ENCODE measurements at places on chromosomes 12 and 14.

- no peak for DNase-seq
Measured at GRCh38 chr14:24699052-24699451, 65.1 kb upstream of the GZMB start.

DNA sequence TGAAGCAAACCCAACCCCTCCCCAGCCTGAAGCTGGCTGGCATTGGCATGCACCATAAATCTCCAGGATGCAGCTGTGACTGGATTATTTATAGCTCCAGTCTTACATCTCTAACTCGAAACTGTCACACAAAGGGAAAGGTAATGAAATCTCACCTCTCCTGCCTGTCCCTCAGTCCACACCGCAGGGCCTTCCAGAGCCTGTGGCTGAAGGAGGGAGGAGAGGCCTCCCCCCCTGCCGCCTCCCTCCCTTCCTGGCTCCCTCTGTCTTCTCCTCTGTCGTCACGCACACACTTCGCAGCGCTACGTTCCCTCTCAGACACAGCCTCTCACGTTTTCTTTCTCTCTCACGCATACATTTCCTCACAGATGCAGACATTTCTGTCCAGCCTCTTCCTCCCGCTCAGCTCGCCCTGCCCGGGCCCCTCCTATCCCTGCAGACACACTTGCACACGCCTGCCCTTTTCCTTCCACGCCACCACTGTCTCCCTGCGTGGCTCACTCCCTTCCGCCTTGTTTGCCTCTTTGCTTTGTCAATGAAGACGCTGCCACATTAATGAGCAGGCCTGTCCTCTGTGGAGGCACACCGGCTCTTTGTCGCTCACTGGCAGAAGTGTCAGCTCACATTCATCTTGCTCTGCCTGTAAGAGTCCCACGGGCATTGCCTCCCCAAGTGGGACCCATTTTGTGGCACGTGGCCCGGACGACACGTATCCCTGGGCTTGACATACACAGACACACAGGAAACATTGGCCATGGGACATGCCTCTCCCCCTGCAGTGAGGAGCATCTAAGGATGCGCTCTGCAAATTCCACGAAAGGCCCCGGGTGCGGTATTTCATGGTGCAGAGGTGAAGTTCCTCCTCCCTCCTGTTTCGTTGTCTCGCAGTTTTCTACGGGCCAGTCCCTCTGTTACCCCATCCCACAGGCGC, 27.9 kb downstream of the IRF2BPL start:
- no peak for DNase-seq

DNA sequence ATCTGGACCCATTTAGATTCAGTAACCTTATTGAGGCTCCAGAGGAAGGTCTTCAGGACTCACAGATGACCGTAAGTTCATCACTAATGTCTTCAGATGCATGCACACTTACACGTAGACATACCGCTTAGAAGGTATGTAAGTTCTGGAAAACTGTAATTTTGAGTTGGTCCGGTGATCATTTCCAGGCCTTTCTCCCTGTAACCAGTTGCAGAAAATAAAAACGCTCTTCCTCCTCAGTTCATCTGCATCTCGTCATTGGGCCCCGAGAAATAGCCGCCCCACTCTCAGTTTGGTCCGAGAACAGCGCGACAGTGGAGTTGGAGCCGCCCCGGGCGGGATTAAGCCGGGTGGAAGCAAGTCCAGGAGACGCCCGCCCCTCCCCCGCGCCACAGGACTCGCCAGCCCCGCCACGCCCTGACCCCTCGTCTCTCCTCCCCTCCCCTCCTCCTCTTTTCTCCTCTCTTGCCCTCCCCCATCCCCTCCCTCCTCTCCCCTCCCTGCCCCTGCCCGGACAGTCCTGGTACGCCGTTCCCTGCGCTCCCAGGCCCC, 83.7 kb downstream of the TNFAIP2 start:
- DNase-seq: no peak

- no peak for DNase-seq
Measured at GRCh38 chr12:22797701-22798100, 172.7 kb downstream of the ETNK1 start.

- no peak for DNase-seq
Measured at GRCh38 chr12:94148739-94149118, 352 bp downstream of the PLXNC1 start.

GRCh38 chr14:28242895-28243294, 523.7 kb upstream of the FOXG1 start:
- no peak for DNase-seq

DNA sequence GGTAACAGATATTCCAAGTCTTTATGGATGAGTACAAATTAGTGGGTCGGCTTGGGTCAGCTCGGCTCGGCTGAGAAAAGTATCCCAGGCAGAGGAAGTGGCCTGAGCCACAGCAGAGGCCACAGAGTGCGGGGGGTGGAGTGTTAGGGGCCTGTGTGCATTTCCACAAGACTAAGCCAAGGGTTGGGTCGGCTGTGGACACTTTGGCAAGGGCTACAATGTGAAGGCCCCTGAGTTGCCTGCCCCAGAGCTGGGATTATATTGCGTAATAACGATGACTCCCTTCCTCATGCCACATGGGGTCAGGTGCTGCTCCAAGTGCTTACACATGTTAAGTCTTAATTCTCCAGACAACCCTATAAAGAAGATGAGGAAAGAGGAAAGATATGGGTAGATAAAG, 11.4 kb downstream of the EVL start:
- DNase-seq: no peak

GRCh38 chr12:94372461-94372860, 87.2 kb downstream of the CEP83 start:
- no peak for DNase-seq

DNA sequence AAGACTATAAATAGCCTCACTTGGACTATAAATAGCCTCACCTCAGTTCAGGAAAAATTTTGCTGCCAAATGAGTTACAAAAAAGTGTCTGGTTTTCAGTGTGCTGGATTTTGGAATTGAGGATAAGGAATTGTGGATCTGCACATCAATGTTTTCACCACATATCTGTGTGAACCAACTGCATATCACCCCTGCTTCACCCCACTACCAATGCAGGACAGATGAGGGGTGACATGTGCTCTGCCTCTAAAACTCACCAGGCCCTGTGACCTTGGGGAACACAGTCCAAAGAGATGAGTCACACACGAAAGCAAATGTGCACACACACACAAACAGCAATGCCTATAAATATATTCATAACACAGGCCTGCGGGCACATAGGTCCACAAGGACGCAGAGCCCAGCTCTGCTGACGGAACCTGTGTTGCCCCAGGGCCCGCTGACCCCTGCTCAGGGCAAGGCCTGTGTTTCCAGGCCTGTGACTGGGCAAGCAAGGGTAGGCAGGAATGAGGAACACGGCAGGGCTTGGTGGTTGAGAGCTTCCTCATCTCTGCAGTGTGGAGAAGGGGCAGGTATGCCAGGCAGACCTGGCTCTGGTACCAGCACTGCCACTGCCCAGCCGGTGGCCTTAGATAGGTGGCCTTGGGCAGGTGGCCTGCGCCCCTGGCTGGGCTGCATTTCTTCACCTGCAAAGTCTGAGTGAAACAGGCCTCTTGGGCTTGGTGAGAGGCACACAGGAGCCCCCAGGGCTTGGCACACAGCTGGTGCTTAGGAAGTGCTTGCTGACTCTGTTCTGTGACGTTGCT, 82.4 kb downstream of the ARL6IP4 start:
- DNase-seq: no peak

- no peak for DNase-seq
Measured at GRCh38 chr14:101463566-101464171, 97.6 kb upstream of the DIO3 start.

DNA sequence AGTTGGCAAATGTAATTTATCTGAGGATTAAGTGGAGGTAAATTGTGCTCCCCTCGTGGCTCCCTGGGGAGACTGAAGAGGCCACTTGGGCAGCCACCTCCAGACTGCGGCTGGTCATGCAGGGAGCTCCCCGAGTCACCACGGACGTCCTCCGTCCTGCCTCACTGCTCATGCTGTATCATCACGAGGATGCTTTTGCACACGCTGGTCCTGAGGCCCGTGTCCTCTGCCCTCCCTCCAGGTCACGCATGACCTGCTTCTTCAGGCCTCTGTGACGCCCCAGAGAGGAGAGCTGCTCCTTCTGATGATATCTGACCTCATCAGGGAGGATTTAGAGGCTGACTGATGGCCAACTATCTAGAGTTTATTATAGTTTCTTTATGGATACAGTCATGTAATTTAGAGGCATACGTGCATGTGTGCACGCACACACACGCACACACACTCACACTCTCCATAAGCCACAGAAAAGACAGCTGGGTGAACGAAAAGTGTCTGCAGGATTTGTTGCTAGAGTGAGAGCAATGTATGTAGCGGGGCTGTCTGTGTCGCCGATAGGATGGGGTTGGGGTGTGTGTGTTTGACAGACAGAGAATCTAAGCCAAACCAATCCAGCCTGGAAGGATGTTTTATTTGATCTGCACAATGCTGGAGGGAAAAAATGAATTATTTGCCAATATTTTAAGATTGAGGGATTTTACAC, 160.0 kb downstream of the ADGRD1 start:
- DNase-seq: no peak

- DNase-seq: no peak
Measured at GRCh38 chr12:101599311-101599710, 4.5 kb downstream of the MYBPC1 start.

GRCh38 chr12:111408686-111409402, 3.1 kb downstream of the SH2B3 start:
- no peak for DNase-seq

GRCh38 chr14:99554184-99554583, 49.8 kb downstream of the CCDC85C start:
- DNase-seq: no peak

DNA sequence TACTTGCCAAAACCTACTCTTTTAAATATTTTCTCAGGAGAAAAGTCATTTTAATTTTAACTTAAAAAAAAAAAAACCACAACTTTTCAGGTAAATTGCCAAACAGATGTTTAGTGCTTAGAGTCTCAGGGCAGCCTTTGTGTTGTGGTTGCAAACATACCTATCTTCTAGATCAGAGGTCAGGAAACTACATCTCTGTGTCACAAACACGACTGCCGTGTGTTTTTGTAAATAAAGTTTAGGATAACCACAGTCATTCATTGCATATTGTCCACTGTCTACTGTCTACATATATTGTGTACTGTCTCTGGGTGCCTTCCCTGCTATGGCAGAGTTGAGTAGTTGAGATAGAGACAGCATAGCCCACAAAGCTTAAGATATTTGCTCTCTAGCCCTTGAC, 48.9 kb downstream of the DYRK2 start:
- DNase-seq: no peak

GRCh38 chr14:53152184-53152886, 788 bp downstream of the DDHD1 start:
- DNase-seq: no peak

DNA sequence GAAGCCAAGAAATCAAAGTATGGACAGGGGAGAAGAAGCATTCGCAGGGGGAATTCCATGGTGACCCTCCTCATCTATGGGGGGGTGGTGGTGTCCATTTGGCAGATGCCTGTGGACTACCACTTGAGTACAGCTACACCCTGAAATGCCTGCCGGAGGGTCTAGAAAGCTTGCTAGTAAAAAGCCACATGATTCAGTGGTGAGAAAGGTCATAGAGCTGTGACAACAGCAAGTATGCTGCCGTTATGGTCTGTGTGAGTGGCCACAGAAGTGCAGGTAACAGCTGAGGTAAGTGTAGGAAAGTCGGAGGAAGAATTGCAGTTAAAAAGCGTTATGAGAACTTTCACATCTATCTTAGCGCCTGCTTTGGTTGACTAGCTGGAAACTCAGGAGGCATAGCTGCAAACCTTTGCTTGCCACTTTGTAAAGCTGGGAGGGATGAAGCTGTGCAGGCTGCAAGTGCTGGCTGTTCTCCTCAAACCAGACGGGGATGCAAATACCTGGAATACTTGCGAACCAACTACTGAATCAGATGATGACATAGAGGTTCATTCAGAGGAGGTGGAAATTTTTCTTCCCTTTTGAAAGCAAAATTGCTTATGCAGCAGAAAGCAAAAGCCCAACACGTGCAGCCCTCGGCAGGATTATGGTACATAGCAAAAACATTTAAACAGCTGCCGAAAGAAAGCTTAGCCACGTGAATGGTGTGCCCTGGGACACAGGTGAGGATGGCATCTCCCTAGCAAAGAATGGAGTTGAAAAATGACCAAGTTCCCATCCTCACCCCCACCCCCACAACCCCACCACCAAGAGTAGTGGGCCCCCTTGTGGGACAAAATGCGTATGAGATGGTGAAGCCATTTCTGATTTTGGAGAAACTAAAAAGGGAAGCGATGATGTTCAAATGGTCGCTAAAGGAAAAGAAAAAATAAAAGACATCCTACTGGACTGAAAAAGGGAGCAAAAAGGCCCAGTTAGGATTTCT, 287.0 kb downstream of the RERGL start:
- DNase-seq: no peak

DNA sequence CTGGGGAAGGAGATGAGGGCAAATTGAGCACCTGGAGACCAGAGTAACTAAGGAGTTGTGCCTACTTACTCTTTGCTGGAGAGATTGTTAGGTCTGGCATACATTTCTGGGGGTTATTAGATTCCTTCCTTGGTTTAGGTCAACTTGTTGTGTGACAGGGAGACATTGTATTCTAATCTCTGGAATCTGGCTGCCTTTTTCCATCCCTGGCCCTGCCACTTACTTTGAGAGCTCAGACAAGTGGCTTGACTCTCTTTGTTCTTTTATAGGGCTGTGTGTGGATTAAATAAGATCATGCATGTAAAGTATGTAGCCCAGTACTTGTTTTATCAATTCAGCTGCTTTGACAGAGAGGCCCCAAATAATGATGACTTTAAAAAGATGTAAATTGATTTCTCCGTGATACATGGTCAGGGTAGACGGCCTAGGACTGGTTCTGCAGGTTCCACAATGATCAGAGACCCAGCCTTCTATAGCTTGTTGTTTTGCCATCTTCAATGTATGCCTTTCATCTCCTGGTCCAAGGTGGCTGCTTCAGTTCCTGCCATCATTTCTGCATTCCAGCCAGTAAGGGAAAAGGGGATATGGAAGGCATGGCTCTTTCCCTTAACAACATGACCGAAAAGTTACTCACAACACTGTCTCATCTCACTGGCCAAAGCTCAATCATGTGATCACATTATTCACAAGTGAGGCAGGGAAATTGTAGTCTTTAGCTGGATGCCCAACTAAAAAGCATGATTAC, 72.6 kb downstream of the CHST11 start:
- DNase-seq: no peak

DNA sequence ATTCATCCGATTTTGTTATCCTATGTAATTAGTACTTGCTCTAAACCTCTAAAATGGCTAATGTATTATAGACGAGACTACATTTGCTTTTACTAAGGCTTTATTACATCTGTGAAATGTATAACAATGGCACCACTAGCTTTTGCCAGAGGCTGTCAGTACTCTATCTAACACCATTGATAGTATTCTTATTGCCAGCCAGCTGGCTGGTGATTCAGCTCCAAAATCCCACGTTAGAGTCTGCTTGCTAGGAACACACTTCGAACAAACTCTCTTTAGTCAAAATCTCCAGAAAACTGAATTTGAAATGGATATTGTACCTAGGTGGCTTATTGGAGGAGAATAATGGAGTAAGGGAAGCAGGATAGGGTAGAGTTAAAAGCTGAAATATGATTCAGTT, 839.2 kb downstream of the SLC6A15 start:
- DNase-seq: no peak

GRCh38 chr14:72053651-72054050, 121.4 kb downstream of the RGS6 start:
- DNase-seq: no peak
